RPMI8226 (cell line): ENCODE measurements at places on chromosomes 12 and 14.

GRCh38 chr14:94043756-94044475 is 17.8 kb downstream of the OTUB2 start:
- DNase-seq: no peak

DNA sequence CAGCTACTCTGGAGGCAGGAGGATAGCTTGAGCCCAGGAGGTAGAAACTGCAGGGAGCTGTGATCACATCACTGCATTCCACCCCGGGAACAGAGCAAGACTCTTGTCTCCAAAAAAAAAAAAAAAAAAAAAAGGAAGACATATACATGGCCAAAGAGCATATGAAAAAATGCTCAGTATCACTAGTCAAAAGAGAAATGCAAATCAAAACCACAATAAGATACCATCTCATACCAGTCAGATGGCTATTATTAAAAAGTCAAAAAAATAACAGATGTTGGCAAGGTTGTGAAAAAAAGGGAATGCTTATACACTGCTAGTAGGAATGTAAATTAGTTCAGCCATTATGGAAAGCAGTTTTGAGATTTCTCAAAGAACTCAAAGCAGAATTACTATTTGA is 174.8 kb upstream of the ATF7IP start:
- DNase-seq: no peak

GRCh38 chr14:97107080-97107479 is 309.9 kb downstream of the VRK1 start:
- DNase-seq: no peak

- peak; percentile 33 for DNase-seq
Observed at GRCh38 chr12:53575502-53576249, 50.5 kb downstream of the ATF7 start.

DNA sequence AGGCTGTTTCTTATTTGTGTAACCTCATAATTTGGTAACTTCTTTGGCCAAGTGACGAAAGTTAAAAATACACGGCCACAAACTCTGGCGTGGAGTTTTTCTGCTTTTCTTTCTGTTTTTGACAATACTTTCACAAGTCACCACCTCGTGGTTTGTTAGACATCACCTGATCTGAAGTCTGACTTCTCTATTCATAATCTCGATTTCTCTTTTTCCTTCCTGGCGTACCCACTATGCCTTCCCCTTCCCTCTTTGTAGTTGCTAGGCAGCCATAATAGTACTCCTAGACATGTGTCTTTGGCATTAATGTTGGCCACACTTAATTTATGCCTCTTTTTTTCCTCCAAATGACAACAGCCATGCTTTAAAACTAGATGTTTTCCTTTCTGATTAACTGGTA is 97.6 kb downstream of the POLR3B start:
- DNase-seq: no peak

GRCh38 chr12:5083955-5084849 is 40.5 kb downstream of the KCNA5 start:
- DNase-seq: peak; percentile 53

DNA sequence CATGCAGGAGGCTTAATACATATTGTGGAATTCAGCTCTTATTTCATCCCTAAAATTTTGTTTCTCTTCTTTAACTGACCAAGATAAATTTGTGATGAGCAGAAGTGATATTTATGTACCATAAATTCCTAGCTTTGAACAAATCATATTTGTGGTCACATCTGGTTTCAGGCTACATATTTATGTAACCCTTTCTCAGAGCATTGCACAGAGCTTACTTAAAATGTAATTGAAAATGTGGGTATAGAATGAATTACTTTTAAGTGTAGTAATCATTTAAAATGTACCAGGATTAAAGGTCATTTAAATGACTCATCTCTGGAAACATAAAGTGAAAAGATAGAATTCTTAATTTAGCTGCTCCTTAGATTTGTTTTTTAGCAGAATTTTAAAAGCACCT is 129.9 kb upstream of the FRMD6 start:
- DNase-seq: no peak

- DNase-seq: no peak
Observed at GRCh38 chr12:16587110-16587453, 18.9 kb downstream of the LMO3 start.

- no peak for DNase-seq
Observed at GRCh38 chr14:89730687-89731086, 223.8 kb downstream of the EFCAB11 start.

DNA sequence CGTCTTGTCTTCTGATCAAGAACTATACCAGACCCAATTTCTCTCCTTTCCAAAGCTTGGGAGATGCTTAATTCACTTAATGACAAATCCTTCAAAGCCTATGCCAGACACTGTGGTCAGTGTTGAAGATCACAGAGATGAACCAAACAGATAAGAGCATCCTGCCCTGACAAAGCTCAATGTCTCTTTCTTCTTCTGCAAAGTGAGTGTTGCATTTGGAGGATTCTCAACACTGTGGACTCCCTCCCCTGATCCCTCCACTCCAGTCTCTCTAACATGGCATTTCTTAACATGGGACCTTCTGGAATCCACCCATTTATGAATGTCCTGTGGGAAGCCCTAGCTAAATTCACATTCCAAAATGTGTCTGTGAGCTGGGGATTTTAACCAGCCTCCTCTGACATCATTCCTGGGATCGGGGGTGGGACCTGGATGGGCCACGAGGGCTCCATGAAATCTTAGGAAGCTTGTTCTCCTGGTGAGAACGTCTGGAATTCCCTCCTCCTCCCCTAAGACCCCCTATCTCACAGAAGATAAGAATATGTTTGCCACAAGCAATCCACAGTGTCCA is 20.3 kb downstream of the SYNE3 start:
- DNase-seq: no peak

- DNase-seq: no peak
Observed at GRCh38 chr14:74620497-74620921, 8.5 kb upstream of the LTBP2 start.

DNA sequence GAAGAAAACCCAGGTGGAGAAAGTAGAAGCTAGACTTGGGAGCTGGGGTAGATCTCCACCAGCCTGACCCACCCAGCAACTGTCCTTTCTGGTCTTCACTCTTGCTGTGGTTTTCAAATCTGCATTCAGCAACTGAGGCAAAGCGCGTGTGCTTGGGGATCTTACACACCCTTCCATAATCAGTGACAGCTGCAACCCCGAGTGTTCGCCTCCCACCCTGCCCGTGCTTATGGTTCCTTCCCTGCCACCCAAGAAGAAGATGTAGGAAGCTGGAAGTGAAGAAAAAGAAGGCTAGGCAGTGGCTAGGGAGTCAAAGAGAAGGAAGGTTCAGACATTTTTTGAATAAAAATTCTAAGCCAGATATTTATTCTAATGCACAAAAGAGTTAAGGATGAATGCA is 162.6 kb upstream of the CCND2 start:
- DNase-seq: no peak

GRCh38 chr12:11877869-11878780 is 192.6 kb upstream of the BCL2L14 start:
- no peak for DNase-seq

GRCh38 chr12:21642707-21643389 is 14.8 kb downstream of the LDHB start:
- DNase-seq: no peak

DNA sequence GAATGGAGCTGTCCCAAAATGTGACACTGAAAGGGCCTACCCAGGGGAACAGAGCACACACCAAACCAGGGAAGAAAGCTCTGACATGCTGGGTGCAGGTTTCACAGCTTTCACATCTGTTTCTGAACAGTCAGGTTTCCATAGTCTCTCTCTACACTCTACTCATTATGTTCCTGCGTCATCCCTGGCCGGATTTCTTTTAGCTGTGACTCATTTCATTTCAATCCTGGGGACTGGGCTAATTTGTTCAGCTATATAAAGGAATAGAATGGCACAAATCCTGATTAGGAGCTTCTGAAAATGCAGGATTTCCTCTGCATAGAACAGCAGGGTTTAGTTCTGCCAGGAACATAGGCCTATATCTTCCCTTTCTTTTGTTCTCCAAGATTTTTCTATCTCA is 649.8 kb downstream of the RPS29 start:
- DNase-seq: no peak

DNA sequence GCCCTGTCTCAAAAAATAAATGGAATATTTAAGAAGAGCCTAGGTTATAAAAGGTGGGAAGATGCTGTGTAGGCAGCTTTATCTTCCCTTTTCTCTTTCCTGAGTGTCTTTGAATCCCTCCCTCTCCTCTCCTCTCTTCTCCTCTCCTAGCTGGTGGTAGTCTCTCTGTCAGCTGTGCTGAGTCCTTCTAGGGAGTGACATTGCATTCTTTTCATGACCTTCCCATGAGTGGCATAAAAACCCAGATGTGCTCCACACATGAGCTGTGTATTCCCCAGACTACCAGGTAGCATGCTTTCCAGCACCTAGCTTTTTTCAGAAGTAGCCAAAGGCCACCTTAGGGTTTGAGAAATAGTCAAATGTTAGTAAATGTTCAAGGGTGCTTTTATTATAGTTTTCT is 23.6 kb downstream of the SAMD4A start:
- DNase-seq: no peak

GRCh38 chr12:66041651-66042363 is 88.7 kb downstream of the LLPH start:
- no peak for DNase-seq

- DNase-seq: no peak
Observed at GRCh38 chr12:57058454-57058853, 8.5 kb upstream of the MYO1A start.

DNA sequence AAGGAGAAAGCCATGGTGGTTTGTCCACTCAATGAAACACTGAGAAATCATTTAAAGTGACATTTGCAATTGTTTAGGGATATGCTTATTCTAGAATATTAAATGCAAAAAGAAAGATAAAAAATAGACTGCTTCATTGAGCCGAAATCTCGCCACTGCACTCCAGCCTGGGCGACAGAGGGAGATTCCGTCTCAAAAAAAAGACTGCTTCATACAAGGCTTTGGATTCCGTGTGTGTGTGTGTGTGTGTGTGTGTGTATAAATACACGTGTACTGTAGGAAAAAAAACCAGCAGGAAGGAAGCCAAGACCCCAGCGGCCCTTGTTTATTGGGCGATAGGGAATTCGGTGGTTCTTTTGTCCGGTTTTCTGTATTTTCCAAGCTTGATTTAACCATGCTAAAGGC is 3.2 kb upstream of the ZNF839 start:
- DNase-seq: peak; percentile 31

GRCh38 chr12:27003421-27004381 is 10.5 kb downstream of the TM7SF3 start:
- DNase-seq: no peak

- no peak for DNase-seq
Observed at GRCh38 chr12:16349131-16349460, 1.7 kb downstream of the MGST1 start.

GRCh38 chr12:124032265-124032886 is 59.4 kb downstream of the ZNF664 start:
- peak; percentile 31 for DNase-seq

DNA sequence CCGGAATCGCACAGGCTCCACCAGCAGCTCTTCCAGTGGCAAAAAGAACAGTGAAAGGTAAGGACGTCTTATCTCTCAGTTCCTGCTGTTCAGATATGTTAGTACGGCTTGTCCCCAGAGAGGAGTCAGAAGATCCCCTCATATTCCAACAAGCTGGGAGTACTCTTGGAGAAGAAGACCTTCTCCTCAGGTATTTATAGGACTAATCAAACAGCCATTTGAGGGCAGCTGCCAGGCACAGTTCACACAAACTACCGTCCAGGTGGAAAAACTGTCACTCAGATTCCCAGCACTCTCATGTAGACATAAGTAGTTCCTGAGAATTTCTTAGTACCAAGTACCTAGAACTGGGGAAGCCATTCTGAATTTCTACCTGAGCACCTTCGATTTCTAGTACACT is 85.3 kb downstream of the EML1 start:
- DNase-seq: no peak

DNA sequence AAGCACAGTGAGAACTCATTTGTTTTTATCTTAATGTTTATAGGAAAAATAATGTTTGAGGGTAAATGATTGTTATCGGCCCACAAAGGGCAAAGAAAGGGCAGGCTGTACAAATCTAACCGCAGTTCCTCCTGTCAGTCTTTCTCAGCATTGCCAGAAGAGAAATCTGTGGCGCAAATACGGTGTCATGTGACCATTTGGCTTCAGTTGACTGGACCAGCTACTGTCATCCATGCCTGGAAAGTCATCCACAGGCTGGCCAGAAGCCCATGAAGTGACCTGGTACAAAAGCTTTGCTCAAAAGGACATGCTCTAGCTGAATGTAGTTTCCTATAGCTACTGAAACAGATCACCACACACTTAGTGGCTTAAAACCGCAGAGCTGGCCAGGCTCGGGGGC is 43.6 kb downstream of the HCAR2 start:
- DNase-seq: no peak

GRCh38 chr12:14920475-14921126 is 17.7 kb downstream of the ERP27 start:
- DNase-seq: no peak

GRCh38 chr12:33596061-33596460 is 156.4 kb upstream of the SYT10 start:
- no peak for DNase-seq

- DNase-seq: no peak
Observed at GRCh38 chr14:63371033-63371432, 52.3 kb upstream of the GPHB5 start.

DNA sequence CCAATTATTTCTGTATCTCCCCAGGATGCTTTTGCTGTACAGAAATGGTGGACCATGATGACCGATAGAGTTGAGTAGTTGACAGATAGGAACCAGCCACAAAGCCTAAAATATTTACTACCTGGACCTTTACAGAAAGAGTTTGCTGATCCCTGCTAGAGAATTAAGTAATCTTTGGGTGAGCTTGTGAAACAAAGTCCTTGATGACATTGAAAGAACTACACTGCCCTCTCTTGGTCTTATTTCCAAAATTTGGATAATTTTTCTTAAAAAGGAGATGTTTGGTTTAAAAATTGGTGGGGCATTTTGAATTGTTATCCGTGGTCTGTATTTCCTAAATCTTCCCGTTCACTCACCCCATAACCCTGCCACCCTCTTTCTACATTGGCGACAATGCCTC is 13.7 kb upstream of the TCTN1 start:
- peak; percentile 49 for DNase-seq

DNA sequence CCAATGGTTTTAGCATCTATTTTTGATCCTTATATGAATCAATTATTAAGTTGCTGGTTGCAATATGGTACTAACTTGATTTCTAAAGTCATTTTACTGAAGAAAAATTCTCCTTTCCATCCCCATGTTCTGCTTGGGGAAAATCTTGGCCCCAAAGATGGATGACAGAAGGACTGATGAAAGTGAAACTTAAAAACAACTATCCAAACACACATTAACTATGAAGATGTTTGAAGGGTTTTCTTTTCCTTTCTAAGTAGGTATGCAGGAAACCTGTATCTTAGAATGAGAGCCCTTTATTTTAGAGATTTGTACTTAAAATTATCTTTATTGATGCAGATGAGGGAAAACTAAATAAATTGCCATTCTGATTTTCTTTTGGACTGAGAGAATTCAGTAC is 5.9 kb downstream of the C12orf71 start:
- no peak for DNase-seq

DNA sequence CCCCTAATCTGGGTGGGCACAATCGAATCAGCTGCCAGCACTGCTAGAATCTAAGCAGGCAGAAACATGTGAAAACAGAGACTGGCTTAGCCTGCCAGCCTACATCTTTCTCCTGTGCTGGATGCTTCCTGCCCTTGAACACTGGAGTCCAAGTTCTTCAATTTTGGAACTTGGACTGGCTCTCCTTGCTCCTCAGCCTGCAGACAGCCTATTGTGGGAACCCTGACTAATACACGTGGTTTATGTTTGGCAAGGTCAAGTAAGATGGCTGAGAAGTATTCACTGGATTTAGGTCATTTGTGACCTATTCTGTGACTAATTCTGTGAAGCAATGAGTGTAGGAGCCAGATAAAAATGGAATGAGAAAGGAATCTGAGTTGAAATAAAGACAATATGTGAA is 11.0 kb downstream of the GPR135 start:
- no peak for DNase-seq
